ENCODE measurements at places on chromosomes 2 and 18.

GRCh38 chr18:63301434-63301833, 18.1 kb downstream of the BCL2 start:
- no peak for DNase-seq

DNA sequence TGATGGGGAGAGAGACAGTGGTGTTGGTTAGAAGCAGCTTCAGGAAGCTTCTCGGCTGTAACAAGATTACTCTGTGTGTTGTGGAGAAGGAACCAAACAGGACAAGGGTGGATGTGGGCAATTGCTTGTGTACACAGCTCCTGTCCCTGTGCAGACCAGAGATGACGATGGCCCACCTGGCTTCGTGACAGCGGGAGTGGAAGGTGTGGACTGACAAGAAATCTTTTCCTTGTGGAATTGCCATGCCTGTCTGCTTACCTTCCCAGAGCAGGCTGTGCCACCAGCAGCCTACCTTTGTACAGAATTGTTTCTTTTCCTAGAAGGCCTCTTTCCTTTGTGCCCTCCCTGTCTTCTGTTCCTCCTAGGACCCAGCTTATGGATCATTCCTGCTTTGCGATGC, 93.8 kb downstream of the ITGB1BP1 start:
- no peak for DNase-seq

GRCh38 chr2:224882291-224883171, 159.7 kb downstream of the DOCK10 start:
- DNase-seq, result no peak

GRCh38 chr2:62593825-62594224, 87.8 kb upstream of the TMEM17 start:
- no peak for DNase-seq

GRCh38 chr18:493986-494983, 6.2 kb downstream of the COLEC12 start:
- no peak for DNase-seq

- DNase-seq, result no peak
Observed at GRCh38 chr2:39313575-39313974, 69.8 kb upstream of the CDKL4 start.

DNA sequence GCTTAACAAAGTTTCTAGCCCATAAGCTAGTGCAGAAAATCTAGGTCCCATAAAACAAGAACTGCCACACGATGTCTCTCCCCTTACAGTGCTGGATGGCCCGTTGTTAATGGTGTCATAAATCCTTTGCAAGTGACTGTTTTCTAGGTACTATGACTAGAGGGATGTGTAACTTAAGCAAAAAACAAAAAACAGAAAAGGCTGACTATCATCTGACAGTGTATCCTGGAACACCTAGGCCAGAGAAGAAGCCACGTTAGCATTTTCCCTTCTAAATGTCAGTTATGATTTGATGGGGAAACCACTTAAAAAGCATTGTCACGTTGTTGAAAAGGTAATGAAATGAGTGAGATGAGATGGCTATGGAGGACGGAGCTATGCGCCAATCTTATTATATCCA, 2.4 kb downstream of the CASP8 start:
- DNase-seq, result no peak

- DNase-seq, result no peak
Observed at GRCh38 chr2:102376052-102376591, 20.5 kb downstream of the IL18R1 start.

DNA sequence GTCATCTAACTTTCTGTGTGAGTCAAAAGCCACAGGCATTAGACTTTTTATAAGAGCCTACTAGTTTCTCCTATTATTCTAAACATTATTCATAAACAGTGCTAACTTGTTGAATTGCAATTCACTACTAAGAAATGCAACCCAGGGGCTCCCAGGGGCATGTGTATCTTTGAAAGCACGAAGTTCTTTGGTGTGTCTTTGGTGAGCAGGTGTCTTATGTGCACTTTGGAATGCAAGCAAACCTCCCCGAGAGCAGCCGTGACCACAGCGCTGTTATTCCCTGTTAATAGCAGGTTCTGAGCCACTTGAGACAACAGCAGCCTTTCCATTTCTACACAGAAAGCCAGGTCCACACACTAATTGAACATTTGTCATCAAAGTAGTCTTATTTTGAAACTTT, 123.5 kb downstream of the PRKRA start:
- DNase-seq, result no peak

- no peak for DNase-seq
Observed at GRCh38 chr2:231321021-231321420, 74.5 kb upstream of the B3GNT7 start.

DNA sequence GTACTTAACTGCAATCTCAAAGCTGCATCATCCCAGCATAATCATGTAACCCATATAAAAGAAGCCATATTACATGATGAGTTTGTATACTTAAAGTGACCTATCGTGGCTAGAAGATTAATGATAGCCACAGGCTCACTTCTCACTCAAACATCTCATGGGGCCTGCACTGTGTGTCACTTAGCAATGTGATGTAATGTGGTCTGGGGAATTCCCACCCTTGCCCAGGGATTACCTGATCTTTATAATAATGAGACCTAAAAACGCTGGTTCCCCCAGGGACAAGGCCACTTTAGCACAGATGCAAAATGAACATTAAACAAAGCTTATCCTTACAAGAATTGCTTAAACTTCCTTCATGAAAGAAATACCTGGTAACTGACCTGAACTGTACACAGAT, 427.1 kb upstream of the CNTNAP5 start:
- no peak for DNase-seq

GRCh38 chr18:24014986-24015638, 558 bp downstream of the TTC39C start:
- DNase-seq, result no peak

DNA sequence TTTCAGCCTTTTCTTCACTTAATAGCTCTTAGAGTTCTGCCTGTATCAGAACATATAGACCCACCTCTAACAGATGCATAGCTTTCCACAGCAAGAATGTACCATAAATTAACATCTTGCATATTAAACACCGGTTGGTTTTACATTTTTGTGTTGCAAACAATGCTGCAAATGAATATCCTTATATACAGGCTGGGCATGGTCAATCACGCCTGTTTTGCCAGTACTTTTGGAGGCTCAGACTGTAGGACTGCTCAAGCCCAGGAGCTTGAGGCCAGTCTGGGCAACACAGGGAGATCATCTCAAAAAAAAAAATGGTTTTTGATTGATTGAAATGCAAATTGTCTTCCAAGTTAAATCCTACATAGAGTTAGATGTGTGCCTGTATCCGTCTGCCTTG, 1.5 kb upstream of the LCT start:
- DNase-seq, result no peak

DNA sequence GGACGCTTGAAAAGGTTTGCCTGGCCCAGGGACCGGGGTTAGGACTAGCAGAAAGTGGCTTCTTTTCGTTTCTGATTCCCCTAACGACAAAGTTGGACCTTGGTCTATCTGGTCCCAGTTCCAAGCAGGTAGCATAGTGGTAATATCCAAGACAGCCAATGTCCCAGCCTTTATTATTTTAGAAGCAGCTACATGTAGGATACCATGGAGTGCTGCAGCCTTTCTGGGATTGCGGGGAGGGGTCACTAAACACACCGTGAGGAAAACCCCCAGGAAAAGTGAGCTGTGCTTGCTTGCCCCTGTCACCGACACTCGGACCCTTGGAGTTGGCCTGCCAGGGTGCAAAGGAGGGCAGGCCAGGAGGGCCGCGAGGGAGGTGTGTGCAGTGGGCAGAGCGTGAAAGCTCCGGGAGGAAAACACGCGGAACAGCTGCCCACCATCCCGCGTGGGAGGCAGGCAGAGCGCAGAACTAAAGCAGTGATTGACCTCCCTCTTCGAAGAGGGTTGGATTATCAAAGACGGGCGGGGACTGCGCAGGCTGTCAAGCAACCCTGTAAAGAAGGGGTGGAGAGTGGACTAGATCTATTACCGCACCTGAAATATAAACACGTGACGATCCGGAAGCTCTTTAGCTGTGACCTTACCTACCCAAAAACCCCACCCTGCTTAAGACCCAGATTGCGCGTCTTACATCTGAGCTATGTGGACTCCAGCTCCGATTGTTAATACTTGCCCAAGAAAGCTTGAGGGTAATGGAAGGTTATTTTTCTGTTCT, 624 bp upstream of the MAP4K3 start:
- no peak for DNase-seq

DNA sequence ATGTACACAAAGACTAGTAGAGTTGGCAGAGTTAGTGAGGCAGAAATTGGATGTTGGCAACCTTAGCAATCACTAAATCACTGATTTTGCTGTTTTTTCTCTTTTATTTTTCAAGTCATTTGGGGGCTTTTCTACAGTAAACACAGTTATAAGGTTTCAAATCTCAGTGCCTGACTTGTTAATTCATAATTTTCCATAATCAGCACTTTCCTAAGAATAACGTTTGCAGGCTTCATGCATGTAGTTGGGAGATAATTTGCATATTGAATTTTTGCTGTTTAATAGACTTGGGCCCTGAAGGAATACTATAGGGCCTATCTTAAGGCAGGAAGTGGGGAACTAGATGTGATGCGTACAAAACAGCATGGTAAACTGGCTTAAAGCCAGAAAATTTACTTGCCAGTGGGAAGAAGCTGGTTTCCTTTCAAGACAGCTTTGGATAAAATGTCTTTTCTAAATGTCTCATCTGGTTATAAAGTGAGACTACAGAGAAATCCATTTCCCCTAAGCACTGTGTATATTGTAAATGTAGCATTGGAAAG, 127.2 kb upstream of the SMIM21 start:
- DNase-seq, result no peak

DNA sequence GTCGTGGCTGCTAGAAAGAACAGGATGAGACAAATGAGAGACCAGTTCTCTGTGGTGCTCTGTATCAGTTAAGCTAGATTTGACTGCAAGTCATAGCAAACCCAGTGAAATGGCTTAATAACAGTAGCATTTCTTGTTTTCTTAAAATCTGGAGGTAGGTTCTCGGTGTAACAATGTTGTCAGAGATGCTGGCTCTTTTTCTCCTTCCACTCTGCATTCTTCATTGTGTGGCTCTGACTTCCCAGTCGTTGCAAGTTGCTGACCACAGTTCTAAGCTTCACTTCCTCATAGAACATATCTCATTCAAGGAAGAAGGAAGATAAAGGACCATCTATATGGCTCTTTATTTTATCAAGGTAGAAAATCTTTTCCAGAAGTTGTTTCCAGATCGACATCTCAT, 7.9 kb upstream of the CKAP2L start:
- no peak for DNase-seq

GRCh38 chr2:202133909-202134265, 60.8 kb downstream of the KIAA2012 start:
- DNase-seq, result no peak

- no peak for DNase-seq
Observed at GRCh38 chr2:152054593-152054992, 44.3 kb downstream of the CACNB4 start.

GRCh38 chr2:185507719-185508118, 230.9 kb upstream of the FSIP2 start:
- DNase-seq, result no peak

DNA sequence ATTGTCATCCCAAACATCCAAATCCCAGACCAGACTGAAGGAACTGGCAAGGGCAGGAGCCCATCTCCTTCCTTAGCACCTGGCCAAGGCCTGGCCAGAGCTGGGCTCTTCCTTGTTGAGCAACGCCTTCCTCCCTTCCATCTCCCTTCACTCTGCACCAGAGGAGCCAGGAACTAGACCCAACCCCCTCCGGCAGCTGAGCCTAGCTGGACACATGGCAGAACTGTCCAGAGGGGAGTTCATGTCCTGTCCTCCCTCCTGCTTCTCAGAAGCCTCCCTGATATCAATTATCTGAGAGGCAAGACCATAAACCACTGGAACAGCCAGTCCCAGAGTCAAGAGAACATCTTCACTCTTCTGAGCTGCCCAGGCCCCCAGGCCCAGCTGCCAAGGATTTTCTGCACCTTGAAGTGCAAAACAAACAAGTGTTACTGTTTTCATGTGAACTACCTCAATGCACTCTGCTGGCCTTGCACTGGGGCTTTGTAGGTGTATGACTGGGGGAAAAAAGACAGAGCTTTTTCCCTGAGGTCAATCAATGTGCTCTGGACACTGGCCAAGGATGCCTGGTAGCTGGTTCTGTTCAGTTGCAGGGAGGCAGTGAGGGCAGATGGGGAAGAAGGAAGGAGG, 107.6 kb upstream of the MSH6 start:
- DNase-seq, result no peak

- DNase-seq, result no peak
Observed at GRCh38 chr18:59874166-59874565, 25.6 kb upstream of the PMAIP1 start.

DNA sequence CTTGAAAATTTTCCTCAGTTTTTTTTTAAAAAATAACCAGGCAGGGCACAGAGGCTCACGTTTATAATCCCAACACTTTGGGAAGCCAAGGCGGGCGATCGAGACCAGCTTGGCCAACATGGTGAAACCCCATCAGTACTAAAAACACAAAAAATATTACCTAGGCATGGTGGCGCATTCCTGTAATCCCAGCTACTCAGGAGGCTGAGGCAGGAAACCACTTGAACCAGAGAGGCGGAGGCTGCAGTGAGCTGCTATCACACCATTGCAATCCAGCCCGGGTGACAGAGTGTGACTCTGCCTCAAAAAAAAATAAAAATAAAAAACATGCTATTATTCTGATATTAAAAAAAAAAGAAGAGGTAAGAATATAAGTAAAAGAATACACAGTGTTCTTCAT, 191.0 kb downstream of the ZEB2 start:
- DNase-seq, result no peak

GRCh38 chr2:64374686-64375085, 79.3 kb upstream of the LGALSL start:
- DNase-seq, result no peak

DNA sequence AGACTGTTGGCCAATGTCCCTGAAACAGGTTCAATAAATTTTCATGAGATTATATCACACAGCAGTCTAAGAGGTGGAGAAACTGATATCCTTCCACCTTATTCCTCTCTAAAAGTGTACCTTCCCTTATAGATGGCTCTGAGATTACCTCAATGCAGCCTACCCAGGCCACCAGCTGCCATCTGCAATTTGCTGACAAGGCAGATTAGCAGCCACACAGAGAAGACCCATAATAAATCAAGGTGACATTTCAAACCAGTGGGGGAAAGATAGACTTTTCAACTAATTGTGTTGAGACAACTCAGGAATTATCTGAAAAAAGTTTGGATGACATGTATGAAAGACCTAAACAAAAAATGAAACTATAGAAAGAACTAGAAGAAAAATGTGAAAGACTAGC, 43.2 kb downstream of the ZBTB7C start:
- no peak for DNase-seq

GRCh38 chr2:26754972-26755670, 9.0 kb upstream of the SLC35F6 start:
- no peak for DNase-seq

DNA sequence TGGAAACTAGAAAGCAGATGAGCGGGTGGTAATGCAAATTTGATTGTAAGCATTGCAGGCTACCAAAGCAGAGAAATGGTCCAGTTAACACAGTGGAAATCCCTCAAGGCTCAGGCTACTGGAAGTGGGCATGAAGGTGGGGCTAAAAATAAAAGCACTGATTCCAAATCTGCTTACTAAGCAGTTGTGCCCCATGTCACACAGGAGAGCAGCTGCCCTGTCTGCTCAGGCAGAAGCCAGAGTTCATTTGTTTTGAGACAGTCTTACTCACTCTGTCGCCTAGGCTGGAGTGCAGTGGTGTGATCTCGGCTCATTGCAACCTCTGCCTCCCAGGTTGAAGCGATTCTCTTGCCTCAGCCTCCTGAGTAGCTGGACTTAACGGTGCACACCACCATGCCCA, 42.5 kb upstream of the TSPYL6 start:
- DNase-seq, result no peak

All from NCI-H460 (cell line).